Osteocyte (in vitro differentiated cells): ENCODE measurements at places on chromosomes 12 and 14. TPM values are rescaled to one million over a fixed set of nuclear protein-coding genes. Genes with fewer than 3 reads are reported as not detected.
A peak's percentile ranks its signal among the peaks of the same experiment; 100 is the strongest.

DNA sequence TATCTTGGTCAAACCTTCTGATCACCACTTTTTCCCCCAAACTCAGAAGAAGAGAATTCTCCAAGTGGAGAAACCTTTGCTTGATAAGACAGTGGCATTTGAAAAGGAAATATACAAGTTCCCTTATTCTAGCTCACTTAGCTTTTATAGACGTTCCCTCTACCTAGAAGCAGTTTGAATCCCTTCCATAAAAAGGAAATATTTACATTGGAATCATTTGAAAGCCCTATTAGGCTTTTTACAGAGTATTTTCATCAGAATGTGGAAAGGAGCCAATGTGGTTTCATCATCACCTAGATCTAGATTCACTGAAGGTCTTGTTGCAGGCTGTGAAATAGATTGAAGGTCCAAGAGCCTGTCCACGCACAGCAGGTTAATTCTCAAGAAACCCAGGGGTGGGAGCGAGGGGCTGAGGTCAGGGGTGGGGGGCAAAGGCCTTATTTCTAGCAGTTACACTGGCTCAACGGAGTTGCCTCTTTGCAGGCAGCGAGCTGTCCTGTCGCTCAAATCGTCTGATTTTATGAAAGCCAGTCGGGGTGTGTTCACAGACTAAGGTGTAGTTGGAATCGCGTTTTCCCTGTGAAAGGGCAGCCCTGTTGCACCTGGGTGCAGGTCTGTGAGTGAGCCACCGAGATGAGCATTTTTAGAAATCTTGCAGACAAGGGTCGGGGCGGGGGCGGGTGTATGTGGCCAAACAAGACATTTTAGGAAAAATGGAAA lies 45.6 kb downstream of the AACS start:
- DNase-seq: no peak

DNA sequence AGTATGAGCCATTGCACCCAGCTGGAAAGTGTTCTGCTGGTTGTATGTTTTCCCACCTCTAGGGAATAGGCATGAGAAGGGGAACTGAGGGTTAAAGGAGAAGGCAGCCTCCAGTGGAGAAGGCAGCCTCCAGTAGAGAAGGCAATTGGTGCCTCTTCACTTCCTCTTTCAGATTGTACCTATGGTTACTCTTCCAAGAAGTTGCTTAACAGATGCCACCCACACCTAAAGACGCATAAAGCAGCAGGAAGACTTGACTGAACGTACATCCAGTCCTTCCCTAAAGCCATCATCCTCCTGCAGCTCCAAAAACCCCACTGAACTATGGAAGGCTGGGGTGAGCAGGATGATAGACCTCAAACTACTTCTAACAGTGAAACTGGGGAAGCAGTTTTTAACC lies 13.1 kb downstream of the DPF3 start:
- no peak for DNase-seq

TC2N gene
- 0.35 and 2.1 TPM in 2 replicates for total RNA-seq

IL31 gene
- total RNA-seq: not detected in 2 replicates

VASH1 gene
- 18.9 and 19.5 TPM in 2 replicates for total RNA-seq

DNA sequence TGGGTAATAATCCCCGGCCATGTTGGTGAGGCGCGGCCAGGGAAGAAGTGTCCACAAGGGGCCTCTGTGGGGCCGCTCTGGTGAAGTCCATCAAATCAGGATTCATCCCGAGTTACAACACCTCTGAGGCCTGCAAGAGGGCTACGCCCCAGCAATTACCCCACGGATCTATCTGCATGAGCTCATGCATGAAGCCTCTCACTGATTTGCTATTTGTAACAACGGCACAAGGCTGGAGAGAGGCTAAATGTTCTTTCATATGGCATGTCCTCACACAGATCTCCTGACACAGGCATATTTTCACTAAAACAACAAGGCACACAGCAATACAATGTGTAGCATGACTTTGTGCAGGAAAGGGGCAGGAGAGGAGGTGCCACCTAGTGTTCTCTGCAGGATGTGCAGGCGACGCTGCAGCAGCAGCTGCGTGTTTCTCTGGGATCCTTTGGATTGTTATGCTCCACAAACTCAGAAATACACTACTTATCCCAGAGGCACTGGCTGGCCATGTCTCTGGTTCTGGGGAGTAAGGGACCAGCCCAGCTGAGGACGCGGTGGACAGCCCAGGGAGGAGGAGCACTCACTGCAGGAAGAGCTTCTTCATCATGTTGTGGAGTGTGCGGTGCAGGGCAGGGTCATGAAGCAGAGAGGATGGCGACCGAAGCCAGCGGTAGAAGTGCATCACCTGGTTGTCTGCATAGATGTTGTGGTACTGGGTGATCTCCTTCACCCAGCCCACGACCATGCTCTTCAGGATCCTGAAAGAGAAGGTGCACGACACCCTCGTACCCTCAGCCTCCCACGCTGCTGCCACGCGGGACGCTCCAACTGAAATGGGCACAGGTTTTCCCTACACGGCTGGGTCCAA lies 20.2 kb downstream of the P2RX2 start:
- no peak for DNase-seq

SLC25A47 gene
- total RNA-seq: not detected in 2 replicates

DNA sequence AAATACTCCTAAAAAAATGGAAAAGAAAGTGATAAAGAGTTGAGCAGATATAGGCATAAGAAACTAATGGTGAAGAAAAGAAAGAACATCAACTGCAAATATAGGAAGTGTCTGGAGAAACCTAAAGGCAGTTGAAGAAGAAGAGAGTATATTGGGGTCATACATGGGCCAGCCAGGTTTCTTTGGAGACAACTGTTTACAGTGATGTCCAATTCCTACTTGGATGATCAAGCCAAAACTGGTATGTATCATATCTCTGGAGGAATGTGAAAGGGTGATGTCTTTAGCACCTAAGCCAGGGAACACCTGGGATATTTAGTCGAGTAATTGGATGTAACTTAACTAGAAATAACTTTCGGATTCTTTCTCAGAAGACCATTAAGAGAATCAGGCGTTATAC lies 129.3 kb upstream of the FLRT2 start:
- no peak for DNase-seq

GRCh38 chr12:83128540-83128939 lies 441.8 kb downstream of the TMTC2 start:
- DNase-seq: no peak

GRCh38 chr12:101698800-101699347 lies 1.4 kb downstream of the CHPT1 start:
- DNase-seq: no peak

GRCh38 chr12:105141320-105141922 lies 33.9 kb downstream of the WASHC4 start:
- no peak for DNase-seq

- no peak for DNase-seq
Measured at GRCh38 chr14:33940561-33941011, 10.3 kb downstream of the EGLN3 start.

- DNase-seq: no peak
Measured at GRCh38 chr12:50961708-50962107, 9.4 kb downstream of the HIGD1C start.

- no peak for DNase-seq
Measured at GRCh38 chr12:2490831-2491230, 303.9 kb upstream of the FKBP4 start.

DNA sequence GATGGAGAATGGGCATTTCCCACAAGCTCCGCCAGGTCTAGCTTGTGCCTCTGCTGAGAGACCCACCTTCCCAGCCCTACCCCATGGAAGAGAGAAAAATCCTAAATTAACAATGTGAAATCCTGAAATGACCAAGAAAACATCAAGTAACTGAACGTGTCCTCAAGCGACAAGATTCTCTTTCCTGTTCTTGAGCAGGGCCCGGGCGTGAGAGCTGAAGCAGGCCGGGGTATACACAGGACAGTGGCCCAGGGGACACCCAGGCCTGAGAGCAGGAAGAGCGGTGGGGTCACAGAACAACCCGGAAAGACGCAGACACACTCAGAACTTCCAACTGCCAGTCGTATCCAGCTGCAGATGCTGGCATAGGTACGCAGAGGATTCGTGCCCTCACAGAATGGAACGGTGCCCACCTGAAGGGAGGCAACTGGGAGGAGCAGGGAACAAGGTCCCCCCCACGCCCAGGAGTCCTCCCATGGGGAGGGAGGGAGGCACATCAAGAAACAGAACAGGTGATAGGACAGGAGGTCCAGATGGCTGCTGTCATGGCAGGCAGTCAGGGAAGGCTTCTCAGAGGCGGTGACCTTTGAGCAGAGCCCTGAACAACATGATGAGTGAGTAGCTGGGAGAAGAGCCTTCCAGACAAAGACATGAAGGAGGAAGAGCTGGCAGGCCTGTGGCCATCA lies 9.1 kb downstream of the RIMBP2 start:
- DNase-seq: peak; percentile 59

GRCh38 chr14:105491366-105491973 lies 424 bp downstream of the TEDC1 start:
- no peak for DNase-seq

BRI3BP gene
- total RNA-seq: 4.9 and 5.4 TPM in 2 replicates

TBX5 gene
- not detected in 2 replicates for total RNA-seq

GRCh38 chr12:58369576-58369975 lies 428.2 kb downstream of the ATP23 start:
- no peak for DNase-seq

GRCh38 chr12:100401660-100402059 lies 44.8 kb downstream of the SLC17A8 start:
- no peak for DNase-seq

GRCh38 chr12:22480016-22480415 lies 64.3 kb downstream of the C2CD5 start:
- no peak for DNase-seq

- DNase-seq: no peak
Measured at GRCh38 chr12:73221398-73221797, 949.2 kb downstream of the TRHDE start.

DNA sequence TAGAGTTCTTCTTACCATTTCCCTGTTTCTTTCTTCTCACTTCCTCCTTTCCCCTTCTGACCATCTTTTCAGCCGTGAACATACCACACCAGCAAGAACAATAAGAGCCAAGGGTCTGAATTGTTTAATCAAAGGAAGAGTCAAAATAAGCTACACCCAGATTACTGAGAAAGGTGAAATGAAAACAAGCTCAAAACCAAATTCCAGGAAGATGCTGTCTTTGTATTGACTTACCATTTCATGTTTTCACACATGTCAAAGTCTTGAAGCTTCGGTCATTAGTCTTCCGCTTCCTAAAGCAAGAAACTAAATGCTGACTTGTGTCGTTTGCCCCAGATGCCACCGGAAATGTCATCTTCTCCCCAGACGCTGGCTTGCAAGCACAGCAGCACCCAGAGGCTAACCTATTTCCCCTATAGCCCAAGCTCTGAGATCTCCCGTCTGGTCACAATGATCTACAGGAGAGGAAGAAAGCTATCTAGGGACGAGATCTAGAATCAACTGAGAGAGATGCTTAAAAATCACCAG lies 136.5 kb upstream of the AMIGO2 start:
- DNase-seq: no peak

RAPGEF3 gene
- 1.2 and 1.9 TPM in 2 replicates for total RNA-seq

DNA sequence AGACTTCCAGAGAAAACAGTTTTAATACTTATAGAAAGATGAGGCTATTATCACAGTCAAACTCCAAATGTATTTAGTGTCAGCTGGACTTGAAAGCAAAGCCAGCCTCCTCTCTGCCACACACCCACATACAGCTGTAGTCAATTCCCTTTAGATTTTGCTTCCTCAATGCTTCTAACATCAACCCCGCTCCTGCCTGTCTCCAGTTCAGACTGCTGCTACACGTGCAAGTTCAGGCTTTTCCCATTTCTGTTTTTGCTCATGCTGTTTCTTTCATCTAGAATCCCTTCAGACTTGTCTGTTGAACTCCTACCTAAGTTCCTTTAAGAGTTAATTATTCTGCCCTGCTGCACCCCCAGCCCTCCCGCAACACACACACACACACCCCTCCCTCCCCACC lies 380.0 kb downstream of the KCNH5 start:
- no peak for DNase-seq

CSRP2 gene
- 50.4 and 53.7 TPM in 2 replicates for total RNA-seq

GRCh38 chr12:109998241-109998903 lies 858 bp upstream of the ANKRD13A start:
- DNase-seq: no peak

DNA sequence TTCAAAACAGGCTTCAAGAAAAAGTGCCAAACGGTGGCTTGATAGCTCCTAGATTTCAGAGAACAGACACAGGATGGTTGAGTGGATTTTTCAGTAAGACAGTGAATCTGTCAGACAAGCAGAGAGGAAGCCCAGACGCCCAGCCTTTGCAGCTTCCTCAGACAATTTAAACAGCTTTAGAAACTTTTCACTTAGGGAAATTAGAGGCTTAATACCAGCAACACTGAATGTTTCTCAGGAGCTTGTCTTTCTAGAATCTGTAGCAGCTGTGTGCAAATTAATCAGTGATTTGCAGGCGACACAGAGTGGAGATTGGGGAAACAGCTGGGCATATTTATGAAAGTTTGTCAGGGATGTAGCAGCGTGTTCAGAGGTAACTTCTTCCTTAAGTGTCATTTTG lies 362.1 kb downstream of the GALC start:
- DNase-seq: no peak

DNA sequence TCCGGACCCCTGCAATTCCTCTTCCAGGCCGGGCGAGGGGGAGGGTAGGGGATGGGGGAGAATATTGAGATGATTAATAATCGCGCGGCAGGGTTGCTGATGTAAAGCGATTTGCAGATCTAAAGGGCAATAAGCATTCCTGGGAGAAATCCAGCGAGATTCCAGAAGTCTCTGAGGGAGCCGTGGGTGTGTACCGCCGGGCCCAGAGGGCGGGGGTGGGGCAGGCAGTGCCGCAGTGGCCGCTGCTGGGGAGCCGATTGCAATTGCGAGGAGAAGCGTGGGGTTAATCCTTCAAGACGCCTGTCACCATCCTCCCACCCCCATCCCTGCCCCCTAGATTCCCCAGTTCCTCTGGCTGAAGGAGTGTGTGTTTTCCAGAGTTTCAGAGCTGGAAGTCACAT lies 16.4 kb downstream of the FOS start:
- no peak for DNase-seq

TAS2R14 gene
- 2.7 and 3.8 TPM in 2 replicates for total RNA-seq

GRCh38 chr14:31001339-31001658 lies 24.1 kb upstream of the AP4S1 start:
- no peak for DNase-seq

GRCh38 chr14:29232711-29233110 lies 466.1 kb downstream of the FOXG1 start:
- no peak for DNase-seq

KRT81 gene
- total RNA-seq: 0.50 and 0.83 TPM in 2 replicates

GRCh38 chr12:39505554-39505953 lies 62.6 kb upstream of the KIF21A start:
- DNase-seq: no peak

PRKD1 gene
- 6.1 and 6.6 TPM in 2 replicates for total RNA-seq

- DNase-seq: peak; percentile 67
Measured at GRCh38 chr14:101022916-101023435, 119.5 kb upstream of the RTL1 start.

GRCh38 chr12:118119449-118119879 lies 15.7 kb upstream of the VSIG10 start:
- no peak for DNase-seq

RERG gene
- 83.8 and 92.7 TPM in 2 replicates for total RNA-seq

- DNase-seq: no peak
Measured at GRCh38 chr14:29391801-29392200, 535.8 kb downstream of the PRKD1 start.

HOTAIR gene
- total RNA-seq: not detected in 2 replicates

OASL gene
- 0.21 and 0.24 TPM in 2 replicates for total RNA-seq

STYK1 gene
- 0.48 TPM in 1 of 2 replicates, not detected in the other for total RNA-seq

CCDC38 gene
- not detected in 2 replicates for total RNA-seq

- no peak for DNase-seq
Measured at GRCh38 chr14:70641548-70642302, at the start of gene TTC9. TTC9 (plus strand) TSS chr14:70641916; CDS start chr14:70642130, 214 bp downstream.

DEPDC4 gene
- 1.4 TPM in 2 replicates for total RNA-seq
